ENCODE measurements at places on chromosomes 7 and 10. TPM values are rescaled to one million over a fixed set of nuclear protein-coding genes. Genes with fewer than 3 reads are reported as not detected.

Gene UBN2
- 3.3 TPM for total RNA-seq

Gene AP5Z1
- 33.8 TPM for total RNA-seq

Gene WNT16
- total RNA-seq: not detected

Gene TMUB1
- total RNA-seq: 40.9 TPM

Gene CPA2
- not detected for total RNA-seq

Gene PNLIPRP2
- not detected for total RNA-seq

Gene SKIDA1
- total RNA-seq: 0.47 TPM

Gene PRSS37
- not detected for total RNA-seq

Gene PRF1
- total RNA-seq: not detected

Gene GPR26
- total RNA-seq: not detected

Gene ATAD1
- 23.3 TPM for total RNA-seq

Gene PIK3AP1
- total RNA-seq: not detected

Gene PI4K2A
- 26.0 TPM for total RNA-seq

Gene COL17A1
- 3.3 TPM for total RNA-seq

Gene LDB3
- not detected for total RNA-seq

Gene CFTR
- 1.7 TPM for total RNA-seq

Gene GLCCI1
- 0.54 TPM for total RNA-seq

Gene ELOVL3
- total RNA-seq: not detected

Gene MCM10
- 12.2 TPM for total RNA-seq

Gene ADAM8
- total RNA-seq: 3.8 TPM

Gene CLRN3
- not detected for total RNA-seq

Gene SFMBT2
- total RNA-seq: 1.6 TPM

Gene MSMB
- not detected for total RNA-seq

Gene CPEB3
- 0.73 TPM for total RNA-seq

Gene VWDE
- total RNA-seq: not detected

Gene PDZD7
- 0.07 TPM for total RNA-seq

Gene OIT3
- total RNA-seq: not detected

Gene RBM20
- 0.15 TPM for total RNA-seq

Gene UPK3B
- 1.1 TPM for total RNA-seq

Gene AGR2
- total RNA-seq: not detected

Gene DDC
- not detected for total RNA-seq
